ENCODE measurements at places on chromosomes 5 and 9. TPM values are rescaled to one million over a fixed set of nuclear protein-coding genes. Genes with fewer than 3 reads are reported as not detected.
A peak's percentile ranks its signal among the peaks of the same experiment; 100 is the strongest.

- DNase-seq = peak; percentile 10
Measured at GRCh38 chr5:31581498-31582099, 49.5 kb downstream of the C5orf22 start.

- DNase-seq = peak; percentile 52
Measured at GRCh38 chr9:112341730-112342129, 8.3 kb upstream of the PTBP3 start.

Gene GRXCR2
- total RNA-seq = not detected

Gene AFAP1L1
- 0.66 TPM for total RNA-seq

Gene BARHL1
- total RNA-seq = not detected

DNA sequence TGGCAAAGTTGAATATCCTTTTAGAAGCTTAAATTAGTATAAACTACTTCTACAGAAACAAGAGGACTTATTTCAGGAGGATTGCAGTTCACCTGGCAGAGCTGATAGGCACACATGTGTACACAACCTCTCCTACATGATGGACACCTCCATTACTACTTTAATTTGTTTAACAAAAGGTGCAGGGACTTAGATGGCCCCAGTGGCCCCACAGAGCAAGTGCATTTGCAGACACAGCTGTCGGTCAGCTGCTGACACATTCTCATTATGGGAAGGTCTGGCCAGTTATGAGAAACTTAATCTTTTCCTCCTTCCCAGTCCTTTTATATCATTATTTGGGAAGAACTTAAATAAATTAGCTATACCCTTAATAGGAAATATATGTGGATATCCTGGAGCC lies 28.3 kb downstream of the TDRD7 start:
- DNase-seq = no peak

DNA sequence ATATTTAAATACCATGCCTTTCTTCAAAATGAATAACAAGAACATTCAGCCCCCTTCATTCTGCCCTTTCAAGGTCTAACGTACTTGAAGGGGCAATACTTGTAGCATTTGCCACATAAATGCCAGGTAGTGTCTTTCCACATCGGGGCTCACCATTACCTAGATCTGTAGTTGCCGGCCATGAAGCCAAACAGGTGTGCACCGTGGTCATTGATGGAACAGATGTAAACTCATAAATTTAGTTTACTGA lies 193.0 kb downstream of the CD180 start:
- DNase-seq = no peak

Gene RGS7BP
- total RNA-seq = not detected

DNA sequence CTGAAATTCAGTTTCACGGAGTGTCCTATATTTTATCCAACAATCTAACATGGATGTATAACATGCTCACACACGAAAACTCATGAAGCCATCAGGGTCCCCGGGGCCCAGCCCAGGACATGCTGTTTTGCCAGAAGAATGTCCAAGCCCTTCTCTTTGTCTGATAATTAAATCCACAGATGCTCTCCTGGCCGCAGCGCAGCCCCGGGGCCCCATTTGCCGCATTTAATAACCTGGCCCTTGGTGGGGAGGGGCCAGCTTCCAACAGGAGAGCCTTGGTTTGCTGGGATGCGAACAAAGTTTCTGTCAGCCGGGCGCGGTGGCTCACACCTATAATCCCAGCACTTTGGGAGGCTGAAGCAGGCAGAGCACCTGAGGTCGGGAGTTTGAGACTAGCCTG lies 30.0 kb downstream of the PLPP7 start:
- DNase-seq = no peak

GRCh38 chr5:103414604-103415003 lies 148.0 kb downstream of the NUDT12 start:
- peak; percentile 16 for DNase-seq

GRCh38 chr9:134235366-134235765 lies 71.0 kb upstream of the RNU6ATAC start:
- no peak for DNase-seq

- DNase-seq = no peak
Measured at GRCh38 chr5:118857700-118858099, 130.6 kb downstream of the DTWD2 start.

- DNase-seq = no peak
Measured at GRCh38 chr9:22228542-22228941, 218.1 kb upstream of the DMRTA1 start.

- no peak for DNase-seq
Measured at GRCh38 chr5:95723632-95724369, 7.3 kb upstream of the RHOBTB3 start.

DNA sequence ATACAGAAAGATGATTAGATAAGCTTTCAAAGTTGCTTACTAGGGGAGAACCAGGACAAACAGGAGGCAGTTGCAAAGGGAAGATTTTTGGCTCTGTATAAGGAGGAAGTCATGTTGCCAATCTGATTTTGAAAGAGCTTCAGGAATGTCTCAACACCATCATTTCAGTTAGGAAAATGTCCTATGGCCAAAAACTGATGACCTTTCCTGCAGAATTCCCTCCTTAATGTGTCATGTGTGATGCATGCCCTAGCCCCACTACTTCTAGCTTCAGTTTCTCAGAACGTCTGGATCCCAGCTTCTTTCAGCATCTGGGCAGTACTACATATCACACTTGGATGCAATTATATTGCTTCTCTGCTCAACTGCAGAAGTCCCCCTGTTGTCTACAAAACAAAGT lies 211.5 kb upstream of the NREP start:
- no peak for DNase-seq

Gene NOXA1
- total RNA-seq = 1.2 TPM

DNA sequence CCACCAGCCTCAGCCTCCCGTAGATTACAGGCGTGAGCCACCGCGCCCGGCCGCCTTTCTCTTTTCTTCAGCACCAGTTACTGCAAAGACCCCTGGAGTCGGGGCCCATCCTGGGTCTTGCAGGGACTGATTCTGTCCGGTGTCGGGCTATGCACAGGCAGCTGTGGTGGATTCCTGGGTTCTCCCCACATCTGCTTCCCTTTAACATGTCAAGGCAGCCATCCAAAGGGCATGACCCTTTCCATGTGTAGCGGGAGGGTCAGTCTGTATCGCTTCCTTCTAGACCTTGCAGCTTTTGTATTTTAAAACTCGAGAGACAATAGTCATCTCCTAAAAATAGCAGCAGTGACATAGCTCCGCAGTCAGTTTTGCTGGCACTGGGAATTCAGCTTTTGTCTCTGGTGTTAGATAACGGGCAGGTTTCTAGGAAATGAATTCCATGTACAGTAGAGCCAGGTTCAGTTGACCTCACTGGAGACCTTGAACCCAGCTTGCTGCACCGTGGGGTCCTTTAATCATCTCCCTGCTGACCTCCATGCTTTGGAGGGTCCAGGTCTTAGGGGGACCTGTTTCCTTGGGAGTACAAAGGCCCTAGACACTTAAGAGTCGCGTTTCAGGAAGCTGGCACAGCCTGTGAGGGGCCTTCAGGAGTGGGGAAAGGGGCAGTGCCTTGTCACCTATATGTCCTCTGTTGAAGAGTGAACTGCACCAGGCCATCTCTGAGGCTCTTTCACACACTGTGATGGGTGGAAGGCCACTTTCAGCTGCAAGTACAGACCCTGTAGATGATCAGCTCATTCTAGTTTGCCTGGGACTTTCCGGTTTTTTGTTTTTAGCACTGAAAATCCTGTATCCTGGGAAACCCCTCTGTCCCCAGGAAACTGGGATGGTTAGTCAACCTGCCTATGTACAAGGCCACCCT lies 13.8 kb downstream of the ANKRD33B start:
- no peak for DNase-seq

DNA sequence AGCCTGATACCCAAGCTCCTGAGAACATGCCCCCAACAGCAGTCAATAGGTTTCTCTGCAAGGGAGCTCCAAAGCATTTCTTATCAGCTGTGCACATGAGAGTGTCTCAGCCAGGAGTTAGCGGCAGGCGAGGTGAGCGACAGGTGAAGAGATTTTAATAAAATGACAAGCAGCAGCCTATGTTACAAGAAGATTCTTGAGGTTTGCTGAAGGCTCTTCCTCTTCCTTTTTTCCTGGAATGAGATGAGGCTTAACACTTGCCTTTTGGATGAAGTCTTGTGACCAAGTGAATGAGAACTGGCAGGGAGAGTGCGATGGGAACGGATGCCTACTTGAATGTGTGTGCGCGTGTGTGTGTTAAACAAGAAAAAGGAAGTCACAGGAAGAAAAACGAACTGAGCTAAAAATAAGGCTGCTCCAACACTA lies 76.1 kb downstream of the SHB start:
- no peak for DNase-seq

- DNase-seq = no peak
Measured at GRCh38 chr5:5044247-5044840, 95.8 kb upstream of the ADAMTS16 start.

DNA sequence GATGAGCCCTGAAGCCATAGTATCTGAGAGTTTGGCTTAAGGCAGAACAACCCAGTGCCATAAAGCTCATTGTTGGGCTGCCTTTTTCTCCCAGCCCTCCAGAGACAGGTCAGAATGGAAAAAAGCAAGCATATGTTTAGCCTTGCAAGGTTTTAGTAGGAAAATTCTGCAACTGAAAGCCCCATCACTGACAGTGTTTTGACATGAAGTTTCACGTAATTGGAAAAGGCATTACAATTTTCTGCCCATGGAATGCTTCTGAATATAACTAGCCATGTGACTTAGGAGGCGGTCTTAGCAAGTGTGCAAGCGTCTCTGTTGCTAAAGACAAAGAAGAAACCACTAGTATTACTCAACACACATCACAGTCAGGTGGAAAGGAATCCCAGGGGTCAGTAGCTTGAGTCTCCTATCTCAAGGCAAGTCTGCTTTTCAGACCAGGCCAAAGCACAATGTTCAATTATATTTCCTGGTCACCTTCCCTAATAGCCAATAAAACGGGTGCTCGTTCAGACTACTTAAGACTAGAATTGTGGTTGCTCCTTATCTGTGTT lies 117.6 kb downstream of the CARTPT start:
- no peak for DNase-seq

Gene GARNL3
- 11.0 TPM for total RNA-seq

GRCh38 chr9:8719833-8720486 lies 920.4 kb upstream of the DMAC1 start:
- no peak for DNase-seq

- no peak for DNase-seq
Measured at GRCh38 chr5:126099077-126099476, 324.1 kb upstream of the GRAMD2B start.

GRCh38 chr9:86034863-86035734 lies 64.3 kb downstream of the GOLM1 start:
- peak; percentile 32 for DNase-seq

GRCh38 chr5:176714067-176714466 lies 66.8 kb downstream of the TSPAN17 start:
- no peak for DNase-seq

DNA sequence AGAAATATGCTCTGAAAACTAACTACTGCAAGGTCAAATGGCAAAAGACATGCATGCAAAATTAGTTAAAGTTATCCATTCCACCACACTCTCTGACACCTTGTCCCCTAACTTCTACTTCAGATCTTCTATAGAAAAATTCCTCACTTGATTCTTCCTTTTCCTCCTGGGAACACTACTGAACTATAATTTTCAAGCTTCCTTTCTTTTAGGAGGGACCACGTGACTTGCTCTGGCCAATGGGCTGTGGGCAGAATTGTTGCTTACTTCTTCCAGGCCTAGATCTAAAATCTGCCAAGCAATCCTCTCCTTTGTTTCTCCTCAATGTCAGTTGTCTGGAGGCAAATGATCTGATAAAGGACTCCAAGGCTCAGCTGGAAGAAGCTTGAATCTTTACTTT lies 441.0 kb downstream of the CDK5RAP2 start:
- DNase-seq = no peak

DNA sequence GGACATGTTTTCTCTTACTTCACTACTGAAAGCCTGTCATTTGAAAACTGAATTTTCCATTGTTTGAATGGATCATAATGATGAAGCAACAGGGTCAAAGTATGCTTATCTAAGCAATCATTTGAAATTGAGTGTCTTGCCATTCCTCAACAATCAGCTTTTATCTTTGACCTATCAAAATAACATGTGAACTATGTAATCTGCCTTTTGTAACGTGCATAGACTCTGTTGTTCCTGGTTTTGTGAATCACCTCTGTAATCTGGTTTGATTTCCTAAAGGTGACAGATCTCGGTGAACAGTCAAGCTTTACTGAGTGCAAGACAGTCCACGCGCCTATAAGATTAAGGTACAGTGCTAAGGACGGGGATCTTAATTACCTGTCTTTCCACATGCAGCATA lies 3.3 kb downstream of the MEF2C start:
- no peak for DNase-seq

- no peak for DNase-seq
Measured at GRCh38 chr5:59856358-59856757, 37.2 kb downstream of the PDE4D start.

GRCh38 chr5:116970318-116970717 lies 395.7 kb upstream of the SEMA6A start:
- DNase-seq = no peak

DNA sequence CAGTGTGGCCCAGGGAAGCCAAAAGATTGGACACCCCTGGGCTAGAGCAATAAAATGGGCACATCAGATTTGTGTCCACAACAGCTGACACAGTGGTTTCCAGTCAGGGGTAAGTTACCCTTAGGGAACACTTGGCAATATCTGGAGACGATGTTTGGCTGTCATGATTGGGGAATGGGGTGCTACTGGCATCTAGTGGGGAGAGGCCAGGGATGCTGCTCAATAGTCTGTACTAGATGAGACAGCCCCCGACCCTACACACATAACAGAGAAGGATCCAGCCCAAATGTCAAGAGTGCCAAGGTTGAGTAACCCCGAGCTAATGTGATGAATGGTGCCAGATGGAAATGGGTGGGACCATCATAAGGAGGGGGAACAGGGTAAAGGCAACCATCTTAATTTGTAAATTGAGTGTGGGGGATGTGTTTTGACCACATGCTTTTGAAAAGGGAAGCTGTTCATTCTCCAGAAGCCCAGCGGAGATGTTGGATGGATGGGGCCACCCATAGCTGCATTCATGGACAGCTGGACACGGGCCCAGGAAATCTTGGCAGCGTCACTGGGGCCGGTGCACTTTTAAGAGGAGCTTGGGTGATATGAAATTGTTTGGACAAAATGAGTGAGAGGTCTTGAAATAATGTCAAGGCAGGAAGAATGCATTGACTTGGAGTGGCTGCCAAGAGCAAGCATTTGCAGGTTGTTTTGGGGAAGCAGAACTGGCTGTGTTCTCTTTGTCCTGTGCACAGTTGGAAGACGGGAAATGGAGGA lies 33.4 kb downstream of the SYK start:
- no peak for DNase-seq

DNA sequence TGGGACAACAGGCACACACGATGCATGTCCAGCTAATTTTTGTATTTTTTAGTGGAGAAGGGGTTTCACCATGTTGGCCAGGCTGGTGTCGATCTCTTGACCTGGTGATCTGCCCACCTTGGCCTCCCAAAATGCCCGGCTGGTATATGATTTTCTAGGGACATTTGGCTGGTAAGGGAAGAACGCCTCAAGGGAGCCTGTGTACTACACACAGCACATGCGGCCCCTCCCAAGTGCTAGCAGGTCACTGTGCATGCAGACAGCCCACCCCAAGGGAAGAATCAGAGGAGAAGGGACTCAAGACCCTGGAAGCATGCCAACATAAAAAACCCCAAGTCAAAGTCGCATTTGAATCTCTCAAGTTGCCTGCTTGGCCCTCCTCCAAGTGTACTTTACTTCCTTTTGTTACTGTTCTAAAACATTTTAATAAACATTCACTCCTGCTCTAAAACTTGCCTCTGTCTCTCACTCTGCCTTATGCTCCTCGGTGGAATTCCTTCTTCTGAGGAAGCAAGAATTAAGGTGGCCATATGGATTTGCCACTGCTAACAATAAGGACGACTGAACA lies 24.3 kb upstream of the OTULINL start:
- DNase-seq = no peak

All from HepG2 (cell line).